ENCODE measurements at places on chromosomes 5 and 9.

DNA sequence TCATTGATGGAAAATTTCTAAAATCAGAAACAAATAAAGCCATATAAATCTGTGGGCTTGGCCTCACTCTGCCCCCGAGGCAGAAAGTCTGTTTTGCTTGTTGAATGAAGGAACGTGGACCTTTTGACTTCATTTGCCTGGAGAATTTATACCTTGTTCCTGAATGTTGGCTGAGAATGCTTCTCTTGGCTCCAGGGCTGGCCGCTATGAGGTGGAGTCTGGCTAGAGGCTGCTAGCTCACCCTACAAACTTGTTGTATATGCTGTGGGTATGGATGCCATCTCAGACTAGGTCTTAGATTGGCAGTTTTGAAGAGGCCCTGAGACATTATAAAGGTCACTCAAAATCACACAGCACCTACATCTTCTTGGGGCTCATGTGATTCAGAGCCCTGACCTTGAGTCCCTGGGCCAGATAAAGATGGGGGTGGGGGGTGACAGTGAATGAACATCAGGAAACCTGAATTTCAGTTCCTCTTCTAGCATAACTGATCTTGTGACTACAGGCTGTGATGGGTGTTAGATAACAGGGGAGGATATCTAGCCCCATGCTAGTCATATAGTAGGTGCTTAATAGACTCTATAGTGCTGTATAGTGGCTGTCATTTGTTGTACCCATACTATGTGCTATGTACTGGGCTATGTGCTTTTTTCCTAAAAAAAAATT is 2.8 kb downstream of the GM2A start:
- no peak for DNase-seq

DNA sequence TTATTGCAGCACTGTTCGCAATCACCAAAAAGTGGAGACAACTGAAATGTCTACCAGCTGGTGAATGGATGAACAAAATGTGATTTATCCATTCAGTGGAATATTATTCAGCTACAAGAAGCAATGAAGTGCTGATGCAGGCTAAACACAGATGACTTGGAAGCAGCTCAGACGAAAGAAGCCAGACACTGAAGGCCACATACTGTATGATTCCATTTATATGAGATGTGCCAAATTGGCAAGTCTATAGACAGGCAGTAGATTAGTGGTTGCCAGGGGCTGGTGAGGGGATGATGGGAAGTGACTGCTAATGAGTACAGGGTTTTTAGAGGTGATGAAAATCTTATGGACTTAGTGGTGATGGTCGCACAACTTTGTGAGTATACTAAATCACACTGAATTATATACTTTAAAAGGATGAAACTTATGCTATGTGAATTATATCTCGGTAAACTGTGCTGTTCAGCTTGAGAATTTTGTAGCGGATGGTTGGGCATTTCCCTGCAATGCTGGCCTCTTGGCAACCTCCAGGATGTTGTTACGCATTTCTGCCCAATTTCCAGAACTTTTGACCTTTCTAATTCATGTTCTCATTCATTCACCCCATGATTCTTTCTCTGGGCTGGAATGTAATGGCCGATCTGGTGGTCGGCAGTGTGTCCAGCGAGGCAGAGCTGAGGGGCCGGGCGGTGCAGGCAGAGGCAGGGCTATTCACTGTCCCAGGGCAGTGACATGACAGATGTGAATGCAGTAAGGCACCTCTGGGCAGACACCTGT is 22.0 kb upstream of the WNK2 start:
- no peak for DNase-seq

DNA sequence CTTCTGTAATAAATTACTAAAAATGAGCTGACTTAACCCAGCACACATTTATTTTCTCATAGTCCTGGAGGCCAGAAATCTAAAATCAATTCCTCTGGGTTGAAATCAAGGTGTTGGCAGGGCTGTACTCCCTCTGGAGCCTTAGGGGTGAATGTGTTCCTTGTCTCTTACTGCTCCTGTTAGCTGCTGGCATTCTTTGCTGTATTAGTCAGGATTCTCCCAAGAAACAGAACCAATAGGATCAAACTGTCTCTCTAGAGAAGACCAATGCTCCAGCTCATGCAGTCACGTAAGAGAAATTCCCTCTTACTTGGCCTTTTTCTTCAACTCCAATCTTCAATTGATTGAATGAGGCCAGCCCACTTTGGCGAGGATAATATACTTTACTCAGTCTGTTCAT is 15.3 kb upstream of the CD180 start:
- DNase-seq = no peak

GRCh38 chr5:113293975-113294310 is 140.8 kb downstream of the TSSK1B start:
- DNase-seq = no peak

- DNase-seq = no peak
Observed at GRCh38 chr5:113274836-113275414, 159.9 kb downstream of the TSSK1B start.

DNA sequence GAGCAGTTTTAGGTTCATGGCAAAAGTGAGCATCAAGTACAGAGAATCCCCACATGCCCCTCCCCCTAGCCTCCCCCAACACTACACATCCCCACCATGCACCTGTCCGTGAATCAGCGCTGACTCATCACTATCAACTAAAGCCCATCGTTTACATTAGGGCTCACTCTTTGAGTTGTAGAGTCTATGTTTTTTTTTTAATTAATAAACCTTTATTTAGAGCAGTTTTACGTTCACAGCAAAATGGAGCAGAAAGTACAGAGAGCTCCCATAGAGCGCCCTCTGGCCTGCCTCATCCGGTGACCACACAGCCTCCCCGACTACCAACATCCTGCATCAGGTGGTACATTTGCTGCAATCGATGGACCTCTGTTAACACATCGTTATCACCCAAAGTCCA is 47.9 kb upstream of the UNC5A start:
- no peak for DNase-seq

GRCh38 chr9:6567140-6567591 is 78.4 kb downstream of the GLDC start:
- DNase-seq = no peak

DNA sequence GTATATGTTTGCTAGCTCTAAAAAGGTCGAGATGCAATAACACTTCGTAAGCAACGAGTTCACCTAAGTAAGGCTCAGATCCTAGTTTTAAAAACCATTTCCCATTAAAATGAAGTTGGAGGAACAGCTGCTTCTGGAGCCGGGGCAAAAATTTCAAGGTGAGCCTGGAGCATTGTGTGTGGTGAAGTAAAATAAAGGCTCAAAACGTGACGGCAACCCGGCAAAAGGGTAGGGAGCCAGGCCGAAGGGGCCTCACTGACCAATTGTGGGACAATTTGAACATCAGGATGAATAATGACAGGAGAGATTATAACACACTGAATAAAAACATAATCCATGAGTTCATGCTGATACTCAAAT is 20.1 kb downstream of the BTNL9 start:
- DNase-seq = no peak

GRCh38 chr5:179852993-179853547 is 5.5 kb downstream of the MRNIP start:
- DNase-seq = no peak

- no peak for DNase-seq
Observed at GRCh38 chr9:130755377-130756007, 61.9 kb downstream of the EXOSC2 start.

GRCh38 chr5:52708463-52708862 is 79.3 kb upstream of the ITGA1 start:
- DNase-seq = no peak

- DNase-seq = no peak
Observed at GRCh38 chr5:87541676-87542075, 128.9 kb upstream of the CCNH start.

GRCh38 chr5:122730037-122730436 is 44.8 kb upstream of the SNX2 start:
- DNase-seq = no peak

DNA sequence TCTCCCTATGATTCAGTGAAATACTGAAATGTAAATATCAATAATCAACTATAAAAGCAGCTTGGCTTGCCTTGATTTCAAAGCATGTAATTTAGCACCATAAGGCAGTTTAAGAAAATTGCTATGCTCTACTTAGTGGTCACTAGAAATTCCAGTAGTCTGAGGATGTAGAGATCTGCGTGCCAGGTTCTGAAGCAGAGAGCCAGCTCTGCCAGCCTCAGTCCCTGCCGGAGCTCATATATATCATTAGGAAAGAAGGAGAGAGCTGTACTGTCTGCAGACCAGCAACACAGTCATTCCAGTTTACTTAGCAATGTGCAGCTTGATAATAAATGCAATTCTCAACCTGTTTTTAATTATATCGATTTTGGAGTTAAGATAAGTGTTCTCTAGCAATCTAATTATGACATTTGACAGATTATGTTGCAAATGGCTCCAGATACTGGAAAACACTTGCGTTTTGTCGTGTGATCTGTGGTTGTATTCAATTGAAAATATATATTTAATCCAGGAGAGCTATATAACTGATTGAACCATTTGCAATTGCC is 540.5 kb downstream of the CTNND2 start:
- DNase-seq = no peak

DNA sequence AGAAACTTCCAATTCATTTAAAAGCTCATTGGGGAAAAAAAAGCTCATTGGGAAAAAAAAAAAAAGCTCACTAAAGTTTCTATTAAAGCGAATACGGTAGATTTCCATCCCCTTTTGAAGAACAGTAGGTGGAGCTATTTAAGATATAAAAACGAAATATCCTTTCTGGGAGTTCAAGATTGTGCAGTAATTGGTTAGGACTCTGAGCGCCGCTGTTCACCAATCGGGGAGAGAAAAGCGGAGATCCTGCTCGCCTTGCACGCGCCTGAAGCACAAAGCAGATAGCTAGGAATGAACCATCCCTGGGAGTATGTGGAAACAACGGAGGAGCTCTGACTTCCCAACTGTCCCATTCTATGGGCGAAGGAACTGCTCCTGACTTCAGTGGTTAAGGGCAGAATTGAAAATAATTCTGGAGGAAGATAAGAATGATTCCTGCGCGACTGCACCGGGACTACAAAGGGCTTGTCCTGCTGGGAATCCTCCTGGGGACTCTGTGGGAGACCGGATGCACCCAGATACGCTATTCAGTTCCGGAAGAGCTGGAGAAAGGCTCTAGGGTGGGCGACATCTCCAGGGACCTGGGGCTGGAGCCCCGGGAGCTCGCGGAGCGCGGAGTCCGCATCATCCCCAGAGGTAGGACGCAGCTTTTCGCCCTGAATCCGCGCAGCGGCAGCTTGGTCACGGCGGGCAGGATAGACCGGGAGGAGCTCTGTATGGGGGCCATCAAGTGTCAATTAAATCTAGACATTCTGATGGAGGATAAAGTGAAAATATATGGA is at the start of gene PCDHGA12:
Gene PCDHGA12, plus strand, starts transcription at position 176 of the 782 bp plus-strand sequence. Its CDS starts 253 bp downstream, at position 429.
- no peak for DNase-seq

DNA sequence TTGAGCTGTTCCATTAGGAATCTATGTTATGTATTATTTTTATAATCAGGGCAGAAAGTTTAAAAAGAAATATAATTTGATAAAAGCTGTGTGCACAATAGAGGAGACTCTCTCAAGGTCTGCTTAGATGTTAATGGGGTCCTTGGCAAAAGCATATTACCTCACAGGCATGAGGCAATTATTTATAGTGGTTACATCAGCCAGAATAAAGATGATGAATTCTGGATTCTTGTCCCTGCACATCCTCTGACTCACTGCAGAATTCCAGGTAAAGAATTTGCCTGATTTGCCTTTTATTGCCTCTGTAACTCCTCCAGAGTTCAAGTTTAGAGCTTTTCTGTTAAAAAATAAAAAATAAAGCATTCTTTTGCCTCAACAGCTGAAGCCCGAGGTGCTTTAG is 253.6 kb downstream of the MAST4 start:
- DNase-seq = no peak

- no peak for DNase-seq
Observed at GRCh38 chr5:134178096-134178419, 1.3 kb upstream of the SKP1 start.

GRCh38 chr5:156367597-156367996 is 40.6 kb downstream of the SGCD start:
- no peak for DNase-seq

- no peak for DNase-seq
Observed at GRCh38 chr5:10699281-10699874, 61.7 kb downstream of the DAP start.

GRCh38 chr5:174559141-174559540 is 165.2 kb upstream of the MSX2 start:
- no peak for DNase-seq

- no peak for DNase-seq
Observed at GRCh38 chr5:88782571-88782970, 100.4 kb downstream of the MEF2C start.

- no peak for DNase-seq
Observed at GRCh38 chr9:19018201-19018600, 14.8 kb downstream of the SAXO1 start.

DNA sequence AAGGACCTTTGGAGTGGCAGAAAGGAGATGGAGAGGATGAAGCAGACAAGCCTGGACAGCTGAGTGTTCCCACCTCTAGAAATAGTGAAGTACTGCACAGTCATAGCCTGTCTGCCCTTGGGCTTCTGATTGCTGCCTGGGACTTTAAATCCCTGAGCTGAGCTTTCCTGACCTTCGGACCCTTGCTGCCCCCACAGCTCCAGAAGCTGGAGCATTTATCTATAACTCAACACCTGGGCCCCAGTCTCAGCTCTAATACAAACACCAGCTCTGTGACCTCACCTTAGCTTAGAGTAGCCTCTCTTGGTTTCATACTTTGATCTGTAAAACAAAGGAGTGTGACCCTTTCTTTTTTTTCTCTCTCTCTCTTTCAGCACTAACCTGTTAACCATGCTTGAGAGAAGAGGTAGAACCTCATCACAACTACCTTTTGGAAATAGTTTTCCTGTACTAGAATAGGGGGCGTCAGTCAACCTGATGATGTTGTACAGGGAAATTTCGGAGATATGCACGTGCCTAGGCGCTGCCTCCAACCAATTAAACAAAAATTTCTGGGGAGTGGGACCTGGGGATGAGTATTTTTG is 25.4 kb upstream of the ELL2 start:
- no peak for DNase-seq

DNA sequence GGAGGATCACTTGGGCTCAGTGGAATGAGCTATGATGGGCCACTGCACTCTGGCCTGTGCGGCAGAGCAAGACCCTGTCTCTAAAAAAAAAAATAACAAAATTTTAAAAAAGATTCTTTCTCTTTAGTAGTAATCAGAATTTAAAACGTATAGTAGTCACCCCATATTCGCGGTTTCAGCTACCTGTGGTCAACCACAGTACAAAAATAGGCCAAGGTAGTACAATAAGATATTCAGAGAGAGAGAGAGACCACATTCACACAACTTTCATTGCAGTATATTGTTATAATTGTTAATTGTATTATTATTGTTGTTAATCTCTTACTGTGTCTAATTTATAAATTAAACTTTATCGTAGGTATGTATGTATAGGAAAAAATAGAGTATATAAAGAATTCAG is 18.7 kb downstream of the INIP start:
- no peak for DNase-seq

Measured in activated effector memory CD4-positive, alpha-beta T cell treated with Interleukin-2 at 50 U/mL for 16 hours (primary cell).